ENCODE measurements at places on chromosomes 7 and 10.

- no peak for DNase-seq
Measured at GRCh38 chr10:129725890-129726631, 238.0 kb downstream of the EBF3 start.

- peak; percentile 84 for DNase-seq
Measured at GRCh38 chr7:110839866-110840265, 251.1 kb upstream of the LRRN3 start.

DNA sequence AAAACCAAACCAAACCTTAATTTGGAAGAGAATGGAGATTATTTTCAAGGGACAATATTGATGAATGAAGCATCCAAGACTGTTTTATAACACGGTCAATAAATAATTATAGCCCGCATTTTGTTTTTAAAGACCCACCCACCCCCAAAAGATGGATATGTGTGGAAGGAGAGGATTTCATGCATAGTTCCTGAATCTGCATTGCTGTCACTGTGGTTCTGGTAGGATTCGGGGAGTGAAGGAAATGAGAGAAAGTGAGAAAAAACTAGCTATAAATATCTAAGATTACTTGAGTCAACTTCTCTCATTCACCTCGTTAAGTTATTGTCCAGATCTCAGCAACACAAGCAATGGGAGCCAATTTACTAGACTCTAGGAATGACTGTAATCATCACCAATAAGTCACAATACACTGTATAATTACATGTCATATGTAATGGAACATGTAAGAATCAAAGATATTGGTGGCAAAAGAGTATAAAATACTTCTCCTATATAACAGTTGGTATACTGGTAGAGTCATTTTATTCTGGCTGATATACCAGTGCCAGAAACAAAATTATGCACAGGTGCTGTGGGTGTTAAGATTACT lies 30.2 kb downstream of the NAMPT start:
- DNase-seq = no peak

DNA sequence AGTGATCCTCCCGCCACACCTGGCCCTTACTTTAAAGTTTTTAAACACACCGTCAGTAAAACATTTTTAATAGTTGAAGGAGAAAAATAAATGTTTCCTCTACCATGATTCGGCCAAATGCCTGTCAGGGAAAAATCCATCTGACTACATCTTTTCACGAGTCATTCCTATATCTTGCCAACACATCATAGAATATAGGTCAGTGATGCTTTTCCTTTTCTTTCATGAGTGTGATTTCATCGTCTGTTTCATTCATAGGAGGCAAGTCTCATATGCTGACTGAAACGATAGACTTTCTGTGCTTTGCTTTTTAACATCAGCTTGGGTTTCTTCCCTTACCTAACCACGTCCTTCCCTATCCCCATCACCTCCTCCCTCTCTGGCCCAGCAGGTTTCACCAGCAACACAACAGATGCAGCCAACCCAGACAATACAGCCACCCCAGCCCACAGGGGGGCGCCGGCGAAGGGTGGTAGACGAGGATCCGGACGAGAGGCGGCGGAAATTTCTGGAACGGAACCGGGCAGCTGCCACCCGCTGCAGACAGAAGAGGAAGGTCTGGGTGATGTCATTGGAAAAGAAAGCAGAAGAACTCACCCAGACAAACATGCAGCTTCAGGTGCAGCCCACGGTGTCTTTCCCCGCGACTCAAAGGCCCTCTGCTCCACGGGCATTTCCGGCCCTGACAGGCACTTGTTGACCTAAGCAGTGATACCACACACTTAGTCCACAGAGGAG lies 149.2 kb downstream of the TRIL start:
- DNase-seq = no peak

DNA sequence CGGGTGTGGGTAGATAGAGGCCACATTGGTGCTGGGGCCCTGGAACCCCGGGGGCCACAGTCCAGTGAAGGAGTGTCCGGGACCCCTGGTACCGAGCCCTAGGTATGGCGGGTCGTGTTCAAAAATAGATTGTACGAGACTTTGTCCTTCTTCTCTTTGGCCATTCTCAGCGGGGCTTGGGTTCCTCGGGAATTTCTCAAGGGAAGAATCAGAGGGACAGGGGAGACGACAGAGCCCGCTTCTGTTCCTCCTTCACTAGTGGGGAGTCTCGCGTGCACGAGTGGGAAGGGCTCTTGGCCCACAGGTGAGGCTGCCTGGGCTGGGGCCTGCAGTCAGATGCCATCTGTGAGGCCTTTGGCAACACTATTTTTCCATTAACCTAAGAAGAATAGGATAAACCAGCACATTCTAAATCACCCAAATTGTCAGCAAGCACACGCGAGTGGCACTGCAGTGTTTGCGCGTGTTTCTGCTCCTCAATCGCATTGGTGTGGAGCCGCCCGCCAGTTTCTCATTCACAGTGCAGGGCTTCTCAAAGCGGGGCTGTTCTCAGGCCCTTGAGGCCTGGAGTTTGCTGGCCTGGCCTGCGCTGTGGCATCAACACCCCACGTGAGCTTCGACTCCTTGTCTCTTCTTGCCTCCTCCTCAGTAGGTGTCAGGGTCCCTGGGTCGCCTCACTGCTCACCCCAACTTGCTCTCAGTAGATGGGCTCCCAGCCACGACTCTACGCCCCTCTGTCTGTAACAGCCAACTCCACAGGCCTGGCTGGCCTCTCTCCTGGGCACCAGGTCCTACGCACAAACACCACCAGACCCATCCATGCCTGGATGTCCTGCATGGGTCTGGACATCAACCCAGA lies 187.6 kb upstream of the SHH start:
- DNase-seq = no peak

- DNase-seq = no peak
Measured at GRCh38 chr10:78626471-78626870, 442.3 kb upstream of the ZMIZ1 start.

- no peak for DNase-seq
Measured at GRCh38 chr10:70324339-70324861, 40.6 kb upstream of the NPFFR1 start.

DNA sequence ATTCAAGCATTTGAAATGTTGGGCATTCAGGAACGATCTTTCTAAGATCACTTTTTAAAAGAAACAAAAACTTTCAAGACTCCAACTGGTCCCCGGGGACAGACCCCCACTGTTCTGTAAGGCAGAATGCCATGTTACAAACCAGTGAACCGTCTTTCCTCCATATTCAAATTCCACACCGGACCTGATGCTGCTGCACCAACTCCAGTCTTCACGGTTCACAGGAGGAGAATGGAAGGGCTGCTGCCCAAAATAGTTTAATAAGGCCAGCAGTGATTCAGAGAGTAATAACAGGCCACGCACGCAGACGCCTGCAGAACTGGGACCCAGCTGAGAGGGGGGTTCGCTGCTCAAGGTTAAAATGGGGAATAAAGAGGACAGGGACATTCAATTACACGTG lies 47.2 kb downstream of the OSBPL3 start:
- no peak for DNase-seq

DNA sequence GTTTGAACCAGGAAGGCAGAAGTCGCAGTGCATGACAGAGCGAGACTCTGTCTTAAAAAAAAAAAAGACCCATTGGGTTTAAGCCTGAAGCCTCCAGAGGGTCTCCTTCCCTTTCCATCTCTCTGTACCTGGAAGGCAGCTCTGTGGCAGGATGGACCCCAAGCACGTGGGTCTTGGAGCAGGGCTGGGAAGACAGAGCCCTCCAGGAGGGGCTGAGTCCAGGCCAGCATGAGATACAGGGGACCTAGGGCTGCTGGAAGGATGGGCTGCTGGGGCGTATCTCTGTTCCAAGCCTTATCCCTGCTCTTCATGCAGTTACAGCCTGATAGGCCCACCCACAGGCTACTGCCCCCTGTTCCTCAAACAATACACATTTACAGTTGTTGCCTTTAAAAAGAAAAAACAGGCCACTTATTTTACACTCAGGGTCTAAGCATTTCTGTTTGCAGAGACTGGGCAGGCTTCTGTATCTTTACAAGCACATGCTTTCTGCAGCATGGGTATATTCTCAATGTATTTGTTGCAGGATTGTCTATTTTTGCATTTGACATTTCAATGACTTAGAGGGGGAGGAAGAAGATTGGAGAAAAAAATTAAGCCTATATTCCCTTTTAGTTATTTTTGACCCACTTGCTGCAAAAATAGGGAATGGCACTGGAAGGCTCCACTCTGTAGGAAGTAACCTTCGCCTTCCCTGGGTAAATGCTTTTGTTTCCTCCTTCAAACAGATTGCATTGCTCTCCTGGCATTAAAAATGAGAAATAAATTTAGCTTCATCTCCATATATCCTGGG lies 60.1 kb downstream of the FAM171A1 start:
- no peak for DNase-seq

DNA sequence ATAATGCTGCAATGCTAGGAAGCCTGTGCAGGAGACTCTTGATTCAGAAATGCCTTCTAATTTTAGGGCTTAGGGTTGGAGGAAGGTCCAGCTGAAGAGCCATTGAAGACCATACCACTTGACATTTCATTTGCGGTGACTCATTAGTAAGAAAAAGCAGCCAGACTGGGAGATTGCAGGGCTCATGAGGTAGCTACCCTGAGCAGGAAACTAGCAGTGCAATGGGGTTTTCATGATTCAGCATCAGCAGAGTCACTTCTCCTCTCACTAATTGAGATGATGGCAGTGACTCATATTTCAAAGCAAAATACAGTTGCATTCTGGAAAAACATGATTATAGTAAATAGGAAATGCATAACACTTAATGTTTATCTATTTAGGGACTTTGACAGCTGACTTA lies 434.1 kb downstream of the DNAJB9 start:
- no peak for DNase-seq

DNA sequence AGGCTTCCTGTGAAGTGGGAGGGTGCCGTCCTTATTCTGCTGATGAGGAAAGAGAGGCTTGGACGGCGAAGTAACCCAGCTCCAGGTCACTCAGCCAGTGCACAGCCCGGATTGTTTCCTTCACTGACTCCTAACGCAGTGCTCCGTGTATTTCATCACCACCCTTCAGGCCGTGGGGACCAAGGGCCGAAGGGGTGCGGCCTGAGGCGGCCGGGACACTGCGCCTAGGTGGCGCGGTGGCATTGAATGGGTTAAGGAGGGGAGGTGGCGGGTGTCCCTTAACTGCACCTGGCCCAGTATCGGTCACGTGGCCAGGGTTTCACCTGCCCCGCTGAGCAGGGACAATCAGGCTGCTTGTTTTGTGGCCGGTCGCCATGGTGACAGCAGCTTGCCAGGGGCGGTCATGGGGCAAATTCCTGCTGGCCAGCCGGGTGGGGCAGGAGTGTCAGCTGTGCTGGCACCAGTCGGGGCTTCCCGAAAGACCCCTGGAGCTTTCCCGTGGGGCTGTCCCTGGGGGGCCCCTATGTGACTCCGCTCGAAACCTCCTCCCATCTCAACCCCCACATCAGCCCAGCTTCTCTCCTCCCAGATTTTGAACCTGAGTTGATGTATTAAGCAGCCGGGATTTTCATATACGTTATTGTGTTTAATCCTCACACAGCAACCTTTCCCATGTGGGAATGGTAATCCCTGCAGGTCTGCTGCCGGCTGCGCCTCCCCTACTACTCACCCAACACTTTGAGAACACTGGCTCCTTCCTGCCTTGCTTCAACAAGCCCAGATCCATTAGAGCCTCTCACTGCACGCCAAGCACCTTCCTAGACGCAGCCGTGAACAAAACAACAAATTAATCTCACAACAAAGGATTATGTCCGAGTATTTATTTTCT lies 4.4 kb upstream of the ABHD11 start:
- DNase-seq = peak; percentile 98

DNA sequence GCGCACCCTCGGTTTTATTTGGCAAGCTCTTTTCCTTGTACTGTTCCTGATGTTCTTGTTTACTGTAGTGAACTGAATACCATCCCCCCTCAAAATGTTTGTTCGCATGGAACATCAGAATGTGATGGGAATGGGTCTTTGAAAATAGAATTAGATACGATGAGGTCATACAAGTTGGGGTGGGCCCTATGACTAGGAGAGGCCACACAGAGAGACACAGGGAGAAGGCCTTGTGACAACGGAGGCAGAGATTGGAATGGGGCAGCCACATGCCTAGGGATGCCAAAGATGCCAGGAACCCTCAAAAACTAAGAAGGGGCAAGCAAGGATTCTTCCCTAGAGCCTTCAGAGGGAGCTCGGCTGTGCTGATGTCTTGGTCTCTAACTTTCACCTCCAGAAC lies 123.6 kb downstream of the FAM204A start:
- no peak for DNase-seq

- no peak for DNase-seq
Measured at GRCh38 chr10:131882151-131882550, 18.7 kb upstream of the PPP2R2D start.

DNA sequence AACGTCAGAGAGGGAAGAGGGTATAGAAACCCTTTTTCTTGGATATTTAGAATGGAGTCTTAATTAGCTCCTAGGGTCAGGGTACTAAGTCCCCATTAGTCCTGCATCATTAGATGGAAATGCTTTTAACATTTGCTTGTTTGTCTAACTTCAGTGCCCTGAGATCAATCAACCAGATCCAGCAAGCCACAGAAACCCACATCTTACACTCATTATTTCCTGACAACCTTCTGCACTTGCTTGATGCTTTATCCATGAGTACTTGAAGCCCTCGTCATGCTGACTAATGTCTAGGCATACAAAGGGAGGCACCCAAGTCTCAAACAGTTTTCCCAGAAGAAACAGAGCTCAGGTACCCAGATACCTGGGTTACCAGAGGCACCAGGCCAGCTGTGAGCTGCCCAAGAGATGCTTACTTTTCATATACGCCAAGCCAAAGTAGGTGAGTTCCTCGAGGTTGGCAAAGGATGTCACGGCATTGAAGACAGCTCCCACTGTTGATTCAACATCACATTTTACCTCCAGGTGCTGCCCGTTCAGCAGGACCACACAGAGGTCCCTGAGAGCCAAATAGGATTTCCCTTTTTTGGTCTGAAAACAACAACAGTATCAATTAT lies 42.7 kb downstream of the FRMPD2 start:
- no peak for DNase-seq

GRCh38 chr7:54145716-54146115 lies 396.5 kb upstream of the VSTM2A start:
- DNase-seq = no peak

GRCh38 chr10:128398999-128399398 lies 272.8 kb upstream of the MKI67 start:
- no peak for DNase-seq

DNA sequence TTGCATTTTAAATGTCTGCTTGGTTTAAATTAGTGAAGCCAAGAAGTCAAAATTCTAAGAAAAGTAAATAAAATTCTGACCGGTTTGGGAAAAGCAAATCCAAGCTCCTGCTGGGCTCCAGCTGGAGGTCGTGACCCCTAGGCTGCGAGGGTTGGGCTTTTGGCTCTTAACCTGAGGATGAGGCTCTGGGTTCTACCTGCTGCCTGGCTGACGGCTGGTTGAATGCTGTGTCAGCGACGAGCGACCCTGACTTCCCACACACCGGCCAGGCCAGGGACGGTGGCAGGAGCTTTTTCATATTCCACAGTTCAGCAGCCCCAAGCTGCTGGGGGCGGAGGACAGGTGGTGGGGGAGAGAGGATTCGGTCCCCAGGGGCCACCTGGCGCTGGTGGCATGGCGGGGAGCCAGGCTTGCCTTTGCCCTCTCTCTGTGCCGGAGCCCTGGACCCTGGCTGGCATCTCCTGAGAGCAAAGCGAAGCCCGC lies 843 bp upstream of the PLPP4 start:
- DNase-seq = peak; percentile 63

GRCh38 chr7:39127058-39127457 lies 149.3 kb downstream of the POU6F2 start:
- DNase-seq = no peak

GRCh38 chr7:14954035-14954434 lies 51.5 kb upstream of the DGKB start:
- DNase-seq = no peak

- peak; percentile 88 for DNase-seq
Measured at GRCh38 chr7:132436121-132436520, 140.1 kb downstream of the PLXNA4 start.
